WERI-Rb-1 (cell line): ENCODE measurements at places on chromosomes 5 and 9.
A peak's percentile ranks its signal among the peaks of the same experiment; 100 is the strongest.

DNA sequence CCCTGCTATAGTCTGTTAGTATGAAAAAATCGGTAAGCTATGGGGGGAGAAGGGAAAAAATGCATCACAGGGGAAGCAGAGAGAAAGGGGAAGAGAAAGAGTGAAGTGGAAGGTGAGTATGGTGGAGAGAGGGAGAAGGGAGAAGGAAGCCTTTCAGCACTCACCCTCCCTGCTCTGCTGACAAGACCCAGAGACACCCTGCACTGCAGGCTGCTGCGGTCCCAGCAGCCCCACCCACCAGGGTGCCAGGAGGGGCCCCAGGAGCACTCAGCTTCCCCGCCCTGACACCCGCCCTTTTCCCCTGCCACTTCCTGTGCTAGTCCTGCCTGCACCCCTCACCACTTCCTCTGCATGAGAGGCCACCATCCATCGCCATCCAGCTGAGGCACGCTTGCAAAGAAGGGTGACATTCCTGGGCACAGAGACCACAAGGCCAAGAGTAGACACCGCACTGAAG, 12.7 kb downstream of the STK10 start:
- no peak for DNase-seq

DNA sequence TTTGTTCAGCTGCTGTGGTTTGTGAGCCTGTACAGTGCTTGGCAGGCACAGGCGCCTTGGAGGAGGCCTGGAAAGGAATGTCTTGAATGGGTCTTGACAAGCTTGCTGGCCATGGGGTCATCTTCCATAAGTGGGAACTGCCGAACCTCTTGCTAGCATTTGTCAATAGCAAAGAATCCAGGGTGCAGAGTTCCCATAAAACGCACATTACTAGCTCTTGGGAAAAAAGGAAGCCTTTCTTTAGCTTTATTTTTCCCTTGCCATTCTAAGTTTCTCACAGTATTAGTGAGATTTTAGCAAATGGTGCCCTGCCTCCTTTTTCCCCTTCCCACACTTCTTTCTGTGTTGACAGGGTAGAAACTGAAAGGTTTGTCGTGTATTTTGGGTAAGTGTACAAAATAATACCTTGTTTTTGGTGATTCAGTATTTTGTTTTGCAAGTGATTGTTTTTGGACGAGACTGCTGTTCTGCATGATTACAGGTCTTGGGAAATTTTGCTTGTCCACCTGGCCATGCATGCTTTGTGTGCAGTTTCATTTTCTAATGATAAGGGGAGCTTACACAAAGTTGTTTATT, 82.0 kb downstream of the ADGRV1 start:
- DNase-seq: no peak

- DNase-seq: no peak
These were observed 4.3 kb downstream of the HAND1 start for GRCh38 chr5:154473581-154474283.

GRCh38 chr9:118170032-118170955, 466.1 kb downstream of the TLR4 start:
- peak; percentile 77 for DNase-seq

DNA sequence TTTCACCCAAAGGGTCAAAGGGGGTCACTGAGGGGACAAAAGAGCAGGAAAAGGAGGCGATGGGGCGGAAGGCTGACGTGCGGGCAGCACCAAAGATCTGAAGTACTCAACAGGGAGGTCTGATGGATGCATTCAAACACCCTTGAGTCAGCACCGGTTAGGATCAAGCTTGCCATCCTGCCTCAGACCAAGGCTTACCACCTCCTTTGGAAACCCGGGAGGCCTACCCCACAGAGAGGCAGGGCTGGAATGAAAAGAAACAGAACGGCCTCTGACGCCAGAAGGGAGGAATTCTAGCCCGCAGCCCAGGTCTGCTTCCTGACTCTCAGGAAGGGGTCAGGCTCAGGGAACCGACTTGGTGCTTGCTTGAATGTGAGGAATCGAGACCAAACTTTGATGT, 125.6 kb downstream of the PAPPA start:
- DNase-seq: no peak

- peak; percentile 11 for DNase-seq
These were observed 1.1 kb downstream of the SLC27A6 start for GRCh38 chr5:128966375-128966774.
